Activated CD4-positive, alpha-beta memory T cell treated with anti-CD3 and anti-CD28 coated beads, Interleukin-2, amount 10 ng/mL, durations not matched to agents 7 days and 5 days (primary cell): ENCODE measurements at places on chromosomes 3 and 15.

- no peak overlapping the region for H3K4me3 ChIP-seq
- H3K27me3 ChIP-seq = no peaks in the 10 kb centered on the region
- DNase-seq = no peak
- peaks cover 93% of the 10 kb centered on the region for H3K36me3 ChIP-seq
Observed at GRCh38 chr3:45966950-45967640, 23.8 kb downstream of the CXCR6 start.

- H3K36me3 ChIP-seq = peaks cover 30% of the 10 kb centered on the region
- DNase-seq = no peak
- H3K4me1 ChIP-seq = peaks cover 60% of the 10 kb centered on the region
Observed at GRCh38 chr3:63946753-63947152, 34.6 kb upstream of the SCAANT1 start.

DNA sequence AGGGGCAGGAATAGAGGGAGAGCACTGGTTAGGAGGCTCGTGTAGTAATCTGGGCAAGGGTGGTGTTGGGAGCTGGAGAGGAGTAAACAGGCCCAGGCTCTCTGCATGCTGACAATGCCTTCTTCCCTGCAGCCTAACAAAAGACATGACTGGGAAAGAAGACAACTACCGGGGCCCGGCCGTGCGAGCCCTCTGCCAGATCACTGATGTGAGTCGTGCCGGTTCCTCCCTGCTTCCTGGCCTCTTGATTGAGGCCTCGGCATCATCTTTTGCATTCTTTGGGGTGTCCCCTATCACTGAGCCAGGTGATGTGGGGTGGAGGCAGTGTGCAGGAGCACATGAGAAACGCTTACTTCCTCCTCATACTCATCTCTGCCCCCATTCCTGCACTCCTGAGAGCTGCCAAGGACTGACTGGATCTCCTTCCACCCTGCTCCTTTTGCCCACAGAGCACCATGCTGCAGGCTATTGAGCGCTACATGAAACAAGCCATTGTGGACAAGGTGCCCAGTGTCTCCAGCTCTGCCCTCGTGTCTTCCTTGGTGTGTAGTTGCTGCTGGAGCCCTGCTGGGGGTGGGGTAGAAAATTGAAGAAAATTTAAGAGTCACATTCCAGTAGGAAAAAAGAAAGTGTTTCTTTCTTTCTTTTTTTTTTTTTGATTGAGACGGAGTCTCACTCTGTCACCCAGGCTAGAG, 5.3 kb downstream of the COPG1 start:
- DNase-seq = no peak
- H3K36me3 ChIP-seq = peaks cover 88% of the 10 kb centered on the region
- no peaks in the 10 kb centered on the region for H3K27me3 ChIP-seq
- no peak overlapping the region for H3K4me3 ChIP-seq
- H3K27ac ChIP-seq = no peak overlapping the region

DNA sequence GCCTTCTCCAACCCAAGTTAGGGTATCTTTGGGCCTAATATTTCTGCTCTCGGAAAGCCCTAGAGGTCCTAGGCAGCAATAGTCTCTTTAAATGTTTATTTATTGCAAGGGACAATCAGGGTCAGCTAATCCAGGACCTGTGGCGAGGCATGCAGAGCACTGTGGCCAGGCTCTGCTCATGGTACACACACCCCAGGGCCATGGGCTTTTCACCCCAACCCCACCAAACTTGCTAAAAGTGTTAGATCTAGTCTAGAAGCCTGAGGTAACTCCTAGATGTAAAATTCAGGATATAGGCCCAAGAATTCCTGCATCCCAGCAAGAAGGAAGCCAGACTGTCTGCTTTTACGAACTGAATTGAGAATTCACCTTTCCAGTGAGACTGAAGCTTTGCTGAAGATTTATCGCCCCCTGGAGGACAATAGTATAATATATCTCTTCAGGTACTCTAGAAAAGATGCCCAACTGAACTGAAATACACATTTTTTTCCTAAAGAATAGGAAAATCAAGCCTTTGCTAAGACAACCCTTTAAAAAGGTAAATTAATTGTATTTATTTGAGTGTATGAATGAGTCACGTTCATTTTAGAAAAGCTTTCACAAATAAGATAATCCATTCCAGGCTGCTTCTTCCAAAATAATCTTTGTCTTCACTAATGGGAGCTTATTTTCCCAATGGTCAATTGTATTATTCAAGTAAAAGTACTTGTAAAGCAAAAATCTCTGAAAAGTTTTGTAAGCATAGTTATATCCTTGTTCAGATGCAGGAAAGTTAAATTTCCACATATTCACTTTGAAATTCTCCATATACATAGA, 89.8 kb downstream of the LRRC3B start:
- H3K27ac ChIP-seq = no peak overlapping the region
- no peaks in the 10 kb centered on the region for H3K4me1 ChIP-seq
- H3K4me3 ChIP-seq = no peak overlapping the region
- DNase-seq = no peak

GRCh38 chr3:194328942-194329582, 22.1 kb downstream of the CPN2 start:
- peaks cover 12% of the 10 kb centered on the region for H3K4me1 ChIP-seq
- no peaks in the 10 kb centered on the region for H3K36me3 ChIP-seq
- no peak for DNase-seq

- DNase-seq = no peak
- H3K36me3 ChIP-seq = no peaks in the 10 kb centered on the region
- no peak overlapping the region for H3K4me3 ChIP-seq
- H3K4me1 ChIP-seq = peaks cover 2% of the 10 kb centered on the region
- H3K27me3 ChIP-seq = no peaks in the 10 kb centered on the region
Observed at GRCh38 chr3:72582211-72582878, 265.9 kb downstream of the SHQ1 start.

DNA sequence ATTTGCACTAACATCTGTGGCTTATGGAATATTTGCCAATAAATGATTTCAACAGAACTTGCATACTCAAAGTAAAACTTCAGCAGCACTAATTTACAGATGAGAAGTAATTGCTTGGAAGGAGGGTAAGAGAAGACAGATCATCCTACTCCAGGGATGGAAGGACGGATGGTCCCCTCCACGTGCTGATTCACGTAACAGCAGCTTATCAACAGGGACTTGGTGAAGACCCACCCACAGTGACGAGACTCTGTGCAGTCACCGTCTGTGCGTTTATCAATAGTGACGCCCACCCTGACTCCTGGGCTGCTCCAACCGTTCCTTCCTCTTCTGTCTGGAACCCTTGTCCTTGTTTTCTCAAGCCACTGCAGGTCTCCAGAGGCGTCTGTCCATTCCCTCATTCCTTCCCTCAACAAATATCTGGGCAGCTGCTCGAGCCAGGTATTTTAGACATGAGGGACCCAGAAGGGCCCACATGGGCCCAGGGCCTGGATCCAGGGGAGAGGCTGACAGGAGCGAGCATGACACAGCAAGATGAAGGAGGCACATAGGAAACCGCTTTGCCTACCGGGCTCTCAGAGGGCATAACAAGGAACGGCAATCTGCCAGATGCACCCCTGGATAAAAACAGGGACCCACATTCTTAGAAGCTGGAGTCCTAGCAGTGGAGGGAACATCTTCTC, 33.3 kb downstream of the PCSK6 start:
- H3K27ac ChIP-seq = no peak overlapping the region
- no peak for DNase-seq
- H3K36me3 ChIP-seq = no peaks in the 10 kb centered on the region
- H3K4me1 ChIP-seq = peaks cover 27% of the 10 kb centered on the region
- peaks cover 14% of the 10 kb centered on the region for H3K27me3 ChIP-seq

GRCh38 chr3:45894015-45894414, 7.7 kb downstream of the CCR9 start:
- no peak for DNase-seq
- H3K27me3 ChIP-seq = peaks cover 59% of the 10 kb centered on the region
- H3K36me3 ChIP-seq = peaks cover 2% of the 10 kb centered on the region
- peaks cover 4% of the 10 kb centered on the region for H3K4me1 ChIP-seq
- no peak overlapping the region for H3K4me3 ChIP-seq

- DNase-seq = no peak
- peaks cover 32% of the 10 kb centered on the region for H3K4me1 ChIP-seq
- H3K27ac ChIP-seq = no peak overlapping the region
- no peaks in the 10 kb centered on the region for H3K36me3 ChIP-seq
Observed at GRCh38 chr3:88033808-88034207, 25.0 kb downstream of the CGGBP1 start.

GRCh38 chr3:43695863-43696262, 5.1 kb downstream of the ABHD5 start:
- DNase-seq = no peak
- peaks cover 42% of the 10 kb centered on the region for H3K4me1 ChIP-seq
- H3K27me3 ChIP-seq = no peaks in the 10 kb centered on the region
- H3K27ac ChIP-seq = no peak overlapping the region

DNA sequence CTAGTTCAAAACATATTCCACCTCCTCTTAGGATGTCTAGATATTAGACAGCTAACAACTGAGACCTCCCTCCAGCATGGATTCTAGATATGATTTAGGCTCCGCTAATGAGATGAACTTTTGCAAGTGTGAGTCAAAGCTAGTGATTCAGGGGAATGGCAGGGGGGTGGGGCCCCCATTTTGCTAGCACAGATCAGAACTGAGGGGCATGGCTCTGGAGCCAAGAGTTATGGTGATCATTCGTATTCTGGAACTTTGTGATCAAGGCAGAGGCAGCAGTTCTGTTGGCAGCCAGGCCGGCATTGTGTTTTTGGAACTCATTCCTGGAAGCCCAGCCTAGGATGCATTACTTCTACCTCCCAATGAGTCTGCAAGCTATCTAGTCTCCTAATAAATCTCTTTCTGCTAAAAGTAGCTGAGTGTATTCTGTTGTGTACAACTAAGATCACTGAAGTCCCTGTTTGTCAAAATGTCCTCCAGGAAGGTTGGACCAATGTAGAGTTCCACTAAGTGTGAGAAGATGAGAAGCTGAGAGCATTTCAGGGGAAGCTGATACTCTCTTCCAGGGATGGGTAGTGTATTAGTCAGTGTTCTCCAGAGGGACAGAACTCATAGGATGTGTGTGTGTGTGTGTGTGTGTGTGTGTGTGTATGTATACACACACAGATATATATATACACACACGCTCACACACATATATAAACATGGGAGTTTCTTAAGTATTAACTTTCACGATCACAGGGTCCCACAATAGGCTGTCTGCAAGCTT, 312.7 kb downstream of the TLE3 start:
- H3K27me3 ChIP-seq = peaks cover 16% of the 10 kb centered on the region
- H3K4me3 ChIP-seq = no peak overlapping the region
- no peaks in the 10 kb centered on the region for H3K36me3 ChIP-seq
- H3K4me1 ChIP-seq = peaks cover 3% of the 10 kb centered on the region
- DNase-seq = no peak

GRCh38 chr3:144553301-144553700, 581.7 kb downstream of the DIPK2A start:
- no peaks in the 10 kb centered on the region for H3K36me3 ChIP-seq
- no peak for DNase-seq
- H3K4me3 ChIP-seq = no peak overlapping the region

DNA sequence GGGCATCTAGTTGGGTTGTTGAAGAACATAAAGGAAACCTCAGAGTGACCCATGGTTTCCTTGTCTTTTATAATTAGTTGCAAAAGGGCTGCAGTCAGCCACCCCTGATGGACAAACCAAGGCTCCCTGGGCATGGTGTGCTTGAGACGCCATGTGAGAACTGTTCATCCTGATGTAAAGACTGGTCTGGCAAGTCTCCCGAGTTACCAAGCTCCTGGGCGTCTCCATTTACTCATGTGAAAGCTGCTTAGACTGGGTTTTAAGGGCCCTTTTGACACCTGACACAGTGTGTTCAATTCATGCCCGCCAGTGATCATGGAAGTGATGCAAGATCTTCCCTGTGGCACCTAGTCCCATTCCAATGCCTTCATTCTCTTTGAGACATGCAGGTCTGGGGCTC, 49.4 kb downstream of the GRK7 start:
- no peak for DNase-seq
- H3K4me1 ChIP-seq = no peaks in the 10 kb centered on the region
- H3K27ac ChIP-seq = no peak overlapping the region
- H3K4me3 ChIP-seq = no peak overlapping the region
- H3K27me3 ChIP-seq = peaks cover 16% of the 10 kb centered on the region

DNA sequence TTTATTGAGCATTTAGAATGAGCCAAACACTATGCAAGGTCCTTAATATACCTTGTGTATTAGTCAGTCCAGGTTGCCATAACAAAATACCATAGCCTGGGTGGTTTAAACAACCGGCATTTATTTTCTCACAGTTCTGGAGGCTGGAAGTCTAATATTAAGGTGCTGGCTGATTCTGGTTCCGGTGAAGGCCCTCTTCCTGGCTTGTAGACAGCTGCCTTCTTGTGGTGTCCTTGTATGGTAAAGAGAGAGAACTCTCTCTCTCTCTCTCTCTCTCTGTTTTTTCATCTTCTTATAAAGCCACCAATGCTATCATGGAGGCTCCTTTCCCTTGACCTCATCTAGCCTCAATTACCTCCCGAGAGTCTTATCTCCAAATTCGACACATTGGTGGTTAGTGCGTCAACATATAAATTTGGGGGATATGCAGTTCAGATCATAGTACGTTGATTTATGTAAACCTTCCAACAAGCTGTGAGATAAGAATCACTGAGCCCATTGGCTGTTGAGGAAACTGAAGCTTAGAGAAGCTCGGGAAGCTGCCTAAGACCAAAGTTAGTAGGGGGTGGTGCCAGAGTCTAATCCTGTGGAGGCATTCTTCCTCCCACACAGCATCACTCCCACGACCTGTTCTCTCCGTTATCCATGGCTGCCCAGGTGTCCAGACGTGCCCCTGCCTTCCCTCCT, 298.0 kb upstream of the PROK2 start:
- no peak overlapping the region for H3K27ac ChIP-seq
- H3K4me1 ChIP-seq = peaks cover 14% of the 10 kb centered on the region
- H3K4me3 ChIP-seq = no peak overlapping the region
- H3K27me3 ChIP-seq = no peaks in the 10 kb centered on the region

DNA sequence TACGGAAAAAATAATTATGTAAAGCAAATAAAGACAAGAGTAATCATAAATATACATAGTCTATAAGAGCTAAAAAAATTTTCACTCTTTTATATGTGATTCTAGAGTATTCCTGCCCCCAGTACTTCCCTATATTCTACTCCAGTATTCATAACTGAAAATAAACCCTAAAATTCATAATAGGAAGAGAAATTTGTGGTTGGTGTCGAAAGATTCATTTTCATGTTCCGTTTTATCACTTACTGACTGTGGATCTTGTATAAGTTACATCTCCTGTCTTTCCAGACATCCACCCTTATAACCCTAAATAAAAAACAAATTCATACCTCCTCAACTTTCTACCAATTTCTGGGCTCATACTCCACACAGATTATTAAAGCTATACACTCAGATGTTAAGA, 16.0 kb upstream of the MBNL1 start:
- peaks cover 34% of the 10 kb centered on the region for H3K36me3 ChIP-seq
- H3K4me3 ChIP-seq = no peak overlapping the region
- H3K27me3 ChIP-seq = no peaks in the 10 kb centered on the region
